Fibroblast of skin of scalp (primary cell): ENCODE measurements at places on chromosomes 1 and 21.

- DNase-seq = no peak
These were observed 56.3 kb downstream of the SMYD3 start for GRCh38 chr1:246450611-246451251.

DNA sequence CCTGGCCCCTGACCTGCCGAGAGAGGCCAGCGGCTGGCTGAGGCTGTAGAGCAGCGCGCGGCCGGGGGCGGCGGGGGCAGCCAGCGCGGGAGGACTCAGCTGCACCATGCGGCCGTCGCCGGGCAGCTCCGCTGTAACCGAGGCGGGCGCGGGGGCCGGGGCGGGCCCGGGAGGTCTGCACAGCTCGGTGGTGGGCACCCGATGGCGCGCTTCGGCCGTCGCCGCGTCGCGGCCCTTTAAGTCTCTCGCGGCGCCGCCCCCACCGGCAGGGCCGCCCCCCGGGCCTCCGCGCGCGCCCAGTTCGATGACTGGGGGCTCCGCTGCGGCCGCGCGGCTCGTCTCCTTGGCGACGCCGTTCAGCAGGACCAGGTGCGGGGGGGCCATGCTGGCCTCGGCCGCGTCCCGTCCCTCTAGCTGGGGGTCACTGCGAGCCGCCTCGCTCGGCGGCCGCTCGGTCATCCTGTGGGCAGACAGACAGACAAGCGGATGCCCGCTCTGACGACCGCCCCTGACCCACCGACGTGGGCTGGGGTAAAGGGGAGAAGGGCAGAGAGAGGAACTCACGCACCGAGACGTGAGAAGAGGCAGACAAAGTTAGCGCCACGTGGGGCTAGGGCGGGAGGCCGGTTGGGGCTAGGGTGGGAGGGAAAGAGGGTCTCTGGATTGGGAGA, 6.5 kb downstream of the TAL1 start:
- no peak for DNase-seq

GRCh38 chr1:119882132-119883049, 13.9 kb downstream of the ADAM30 start:
- no peak for DNase-seq

- DNase-seq = no peak
These were observed 62.3 kb downstream of the NID1 start for GRCh38 chr1:236002572-236002971.

DNA sequence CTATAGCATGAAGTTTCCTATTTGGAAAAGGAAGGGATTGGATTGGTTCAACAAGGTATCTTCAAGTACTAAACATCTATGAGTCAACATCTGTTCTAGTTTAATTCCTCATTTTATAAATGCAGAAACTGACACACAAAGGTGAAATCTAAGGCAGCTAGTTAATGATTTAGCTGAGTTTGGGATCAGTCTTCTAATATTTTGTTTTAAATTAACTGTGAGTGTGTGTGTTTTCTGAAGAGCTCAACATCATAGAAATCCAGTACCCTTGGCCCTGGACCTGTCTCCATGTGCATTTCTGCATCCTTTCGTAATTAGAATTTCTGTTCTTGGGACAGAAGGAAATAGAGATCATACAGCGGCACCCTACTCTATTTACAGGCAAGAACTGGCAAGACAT, 105.9 kb downstream of the RGS2 start:
- DNase-seq = no peak

GRCh38 chr1:118931876-118932275, 56.3 kb downstream of the TBX15 start:
- no peak for DNase-seq

DNA sequence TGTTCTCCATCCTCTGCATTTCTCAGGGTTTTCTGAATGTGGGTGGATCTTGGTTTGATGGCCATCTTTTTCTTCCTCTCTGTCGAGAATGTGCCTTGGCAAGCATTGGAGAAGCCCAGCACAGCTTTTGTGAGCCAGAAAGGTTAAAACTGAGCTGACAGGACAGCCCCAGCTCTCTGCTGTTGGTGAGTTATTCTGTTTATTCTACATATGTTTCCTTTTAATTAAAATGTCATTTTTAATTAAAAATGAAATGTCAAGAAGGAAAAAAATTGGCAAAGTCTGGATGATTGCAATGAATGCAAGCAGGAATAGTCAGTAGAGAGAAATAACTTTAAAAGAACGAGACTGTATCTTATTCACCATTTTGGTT, 325.8 kb downstream of the PTBP2 start:
- DNase-seq = no peak

DNA sequence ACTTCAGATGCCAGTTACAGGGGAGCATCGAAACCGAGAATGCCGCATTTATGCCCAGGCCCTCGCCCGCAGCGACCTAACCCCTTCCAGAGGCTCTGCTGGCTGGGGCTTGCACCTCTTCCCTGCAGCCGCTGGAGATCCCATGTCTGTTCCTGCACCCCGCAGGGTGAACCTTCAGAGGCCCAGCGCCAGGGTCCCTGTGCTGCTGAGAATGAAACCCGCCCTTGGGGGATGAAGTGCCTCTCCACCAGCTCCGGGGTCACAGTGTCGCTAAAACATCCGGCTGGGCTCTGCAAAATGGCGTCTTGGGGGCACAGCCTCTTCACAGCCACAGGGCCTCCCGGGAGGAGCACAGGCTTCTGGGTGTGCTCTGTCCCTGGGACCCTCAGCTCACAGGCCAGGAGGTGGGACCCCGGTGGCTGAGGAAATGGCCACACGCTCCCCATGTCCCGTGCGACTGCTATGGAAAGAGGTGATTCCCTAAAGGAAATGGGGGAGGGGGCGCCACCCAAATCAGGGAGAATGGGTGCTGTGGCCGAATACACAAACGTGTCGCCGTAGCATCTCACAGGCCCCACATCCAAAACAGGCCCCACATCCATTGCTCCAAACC, 39.9 kb upstream of the TSPEAR start:
- no peak for DNase-seq

- DNase-seq = no peak
These were observed 414 bp downstream of the GPR153 start for GRCh38 chr1:6260433-6260934.

GRCh38 chr1:92273039-92273438, 25.7 kb downstream of the GLMN start:
- no peak for DNase-seq

DNA sequence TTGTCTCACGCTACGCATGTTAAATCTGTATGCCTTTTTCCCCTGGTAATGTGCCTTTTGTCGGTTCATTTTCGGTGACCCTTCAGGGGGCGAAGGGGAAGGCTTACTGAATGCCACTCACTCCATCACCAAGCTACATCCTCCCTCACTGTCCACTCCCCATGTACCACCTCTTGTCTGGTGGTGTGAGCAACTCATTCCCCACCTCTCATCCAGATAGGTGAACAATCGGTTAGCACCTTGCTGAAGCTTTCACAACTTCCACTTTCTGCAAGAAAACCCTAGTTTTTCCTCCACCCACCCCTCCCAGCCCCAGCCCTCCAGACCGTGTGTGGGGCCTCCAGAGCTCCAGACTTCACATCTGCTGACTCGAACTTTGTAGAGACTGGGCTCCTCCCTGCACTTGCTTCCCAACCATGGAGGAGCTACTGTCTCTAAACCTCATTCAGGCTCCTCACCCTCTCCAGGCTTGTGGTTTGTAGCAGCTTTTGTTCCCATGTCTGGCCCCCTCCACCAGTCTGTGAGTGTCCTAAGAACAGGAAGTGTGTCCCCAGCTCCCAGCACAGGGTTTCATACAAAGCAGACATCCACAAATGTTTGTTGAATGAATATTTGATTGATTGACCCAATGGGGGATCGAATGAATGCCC, 48.4 kb upstream of the RUNX3 start:
- no peak for DNase-seq

DNA sequence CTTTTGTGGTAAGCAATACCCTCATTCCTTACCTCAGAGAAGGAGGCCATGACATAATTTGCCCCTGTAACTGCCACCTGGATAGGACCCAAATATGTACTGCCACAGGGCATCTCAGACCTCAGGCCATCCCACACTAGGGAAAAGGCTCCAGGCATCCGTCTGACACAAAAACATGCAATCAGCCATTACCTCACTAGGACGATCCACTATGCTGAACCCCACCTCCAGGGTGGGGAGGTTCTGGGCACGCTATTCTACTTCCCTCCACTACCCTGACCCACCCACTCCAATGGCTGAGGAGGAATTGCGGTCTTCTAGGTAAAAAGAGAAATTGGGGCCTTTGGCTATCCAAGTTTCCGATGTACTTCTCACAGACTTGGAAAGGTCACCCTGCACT, 53.6 kb downstream of the ERI3 start:
- no peak for DNase-seq
